ENCODE measurements at places on chromosomes 1 and 21.

DNA sequence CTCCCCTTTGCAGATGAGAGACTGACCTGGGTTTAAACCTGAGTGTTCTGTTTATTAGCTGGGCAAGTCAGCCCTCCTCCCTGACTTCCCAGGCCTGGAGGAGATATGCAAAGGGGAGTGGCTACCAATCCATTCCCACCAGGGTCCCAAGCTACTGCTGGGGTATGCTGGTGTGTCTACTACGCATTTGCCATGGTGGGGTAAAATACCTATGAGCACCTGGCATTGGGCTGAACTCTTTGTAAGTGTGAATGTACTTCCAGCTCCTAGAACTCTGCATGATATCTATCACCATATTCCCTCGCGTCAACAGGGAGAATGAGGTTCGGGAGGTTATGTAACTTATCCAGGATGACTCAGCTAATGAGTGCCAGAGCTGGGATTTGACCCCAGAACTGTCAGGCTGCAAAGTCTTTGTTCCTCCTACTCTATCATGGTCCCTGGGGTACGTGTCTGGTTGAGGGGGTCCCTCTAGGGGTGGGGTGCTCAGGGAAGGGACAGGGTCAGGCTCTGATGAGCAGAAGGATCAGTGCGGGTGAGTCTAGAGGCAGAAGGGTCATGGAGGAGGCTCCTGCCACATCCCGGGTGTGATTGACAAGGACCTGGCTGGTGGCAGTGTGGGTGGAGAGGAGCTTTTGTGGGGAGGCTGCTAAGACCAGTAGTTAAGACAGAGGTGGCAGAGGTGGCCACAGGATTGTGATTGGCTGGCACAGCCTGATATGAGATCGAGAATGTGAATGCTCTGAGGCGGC, 16.7 kb downstream of the AMPD2 start:
- no peak for DNase-seq

DNA sequence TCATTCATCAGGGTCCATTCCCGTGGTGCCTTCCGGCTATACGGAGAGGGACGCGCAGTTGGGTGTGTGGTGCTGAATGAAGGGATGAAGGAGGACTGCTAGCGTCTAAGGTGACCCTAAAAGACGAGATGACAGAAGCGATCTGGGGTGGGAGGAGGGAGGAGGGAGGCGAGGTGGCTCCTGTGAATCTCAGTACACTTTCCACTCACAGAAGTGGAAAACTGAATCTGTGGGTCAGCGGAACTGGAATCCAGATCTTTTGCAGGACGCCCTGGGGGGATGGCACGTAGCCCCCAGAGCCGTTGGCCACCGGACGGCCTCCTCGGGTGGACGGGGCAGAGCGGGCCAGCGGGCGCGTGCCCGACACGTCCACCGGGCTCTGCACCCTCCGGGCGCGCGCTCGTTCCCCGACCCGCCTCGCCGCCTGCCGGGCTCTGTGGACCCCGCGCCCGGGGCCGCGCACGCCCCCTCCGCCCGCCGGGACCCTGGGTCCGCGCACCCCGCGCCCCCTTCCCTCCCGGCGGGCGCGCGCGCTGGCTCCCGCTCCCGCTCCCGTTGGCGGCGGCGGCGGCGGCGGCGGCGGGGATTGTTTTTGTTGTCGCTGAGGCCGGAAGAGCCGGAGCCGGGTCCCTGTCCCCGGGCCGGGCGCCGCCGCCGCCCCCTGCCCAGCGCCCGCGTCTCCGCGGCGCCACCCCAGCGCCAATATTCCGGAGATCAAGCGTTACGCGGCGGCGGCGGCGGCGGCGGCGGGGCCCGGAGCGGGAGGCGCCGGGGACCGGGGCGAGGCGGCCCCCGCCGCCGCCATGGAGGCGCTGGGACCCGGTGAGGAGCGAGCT, at the start of gene AGO4:
TSS of gene AGO4 (plus strand) at position 403 of the 836 bp plus-strand sequence. CDS start at position 804, 401 bp downstream.
- DNase-seq: peak; percentile 66

DNA sequence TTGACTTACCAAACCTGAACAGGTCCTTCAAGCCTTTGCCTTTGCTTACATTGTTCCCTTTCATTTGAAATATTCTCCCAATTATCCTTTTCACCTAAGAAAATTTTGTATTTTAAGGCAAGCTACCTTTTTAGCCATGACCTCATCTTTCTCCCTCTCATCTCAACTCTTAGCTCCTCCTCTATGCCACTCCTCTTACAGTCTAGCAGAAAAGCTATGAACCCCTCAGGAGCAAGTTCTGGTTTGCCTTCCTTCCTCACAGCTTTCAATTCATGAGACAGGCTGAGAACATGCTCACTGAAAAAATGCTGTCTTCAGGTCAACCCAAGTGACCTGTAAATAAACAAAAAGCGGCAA, 8.3 kb upstream of the MUTYH start:
- DNase-seq: no peak

- DNase-seq: no peak
These were observed 418.8 kb downstream of the SIPA1L2 start for GRCh38 chr1:232211149-232211548.

- no peak for DNase-seq
These were observed 10.5 kb upstream of the RPTN start for GRCh38 chr1:152169366-152170025.

DNA sequence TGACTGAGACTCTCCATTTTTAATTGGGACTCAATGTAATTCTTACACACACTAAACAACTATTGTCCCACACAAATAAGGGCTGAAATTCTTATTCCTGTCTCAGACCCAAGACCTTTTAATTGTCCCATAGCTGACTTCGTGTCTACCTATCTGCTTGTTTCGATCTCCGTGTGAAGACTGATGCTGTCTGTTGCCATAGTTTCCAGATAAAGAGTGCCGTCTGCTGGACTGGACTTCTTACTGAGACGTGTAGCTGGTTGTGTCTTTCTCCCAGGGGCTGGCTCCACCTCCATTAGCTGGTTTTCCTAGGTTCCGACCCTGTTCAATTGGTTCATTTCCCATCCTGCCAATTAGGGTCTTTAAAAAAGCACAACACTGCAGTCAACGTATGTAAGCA, 235.3 kb upstream of the PLXNA2 start:
- no peak for DNase-seq

GRCh38 chr1:191155178-191155577, 677.5 kb upstream of the BRINP3 start:
- no peak for DNase-seq

DNA sequence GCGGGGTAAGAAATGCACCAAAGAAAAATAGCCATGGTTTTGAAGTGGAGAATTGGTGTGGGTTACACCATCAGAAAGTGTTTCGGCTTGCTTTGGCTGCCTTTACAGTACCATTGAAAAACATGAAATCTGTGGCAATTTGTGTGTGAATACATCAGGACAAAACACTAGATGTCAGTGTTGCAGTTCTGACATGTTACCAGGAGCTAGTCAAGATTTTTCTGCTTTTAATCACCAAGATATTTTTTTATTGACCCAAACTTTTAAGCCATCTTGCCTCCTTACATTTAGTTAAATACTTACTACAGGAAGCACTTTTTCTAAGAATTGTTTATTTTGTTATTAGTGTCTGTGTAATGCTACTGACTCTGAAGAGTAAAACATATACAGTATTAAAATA, 14.3 kb downstream of the RRP15 start:
- DNase-seq: no peak

DNA sequence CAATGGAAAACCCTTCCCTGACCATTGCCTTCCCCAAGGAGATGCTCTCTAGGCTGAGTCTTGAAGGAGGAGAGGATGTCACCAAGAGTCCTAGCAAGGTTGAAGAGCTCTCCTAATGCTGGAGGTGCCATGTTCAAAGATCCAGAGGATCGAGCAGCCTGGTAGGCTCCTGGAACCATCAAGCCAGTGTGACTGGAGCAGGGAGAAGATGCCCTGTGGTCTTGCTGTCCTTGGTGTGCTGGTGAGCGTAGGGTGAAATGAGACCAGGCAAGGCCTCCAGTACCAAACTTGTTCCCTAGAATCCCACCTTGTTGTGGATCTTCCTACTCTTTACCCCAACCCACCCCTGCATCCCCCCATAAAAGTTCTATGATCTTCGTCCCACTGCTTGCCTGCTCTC, 46.6 kb upstream of the GALNT2 start:
- no peak for DNase-seq

DNA sequence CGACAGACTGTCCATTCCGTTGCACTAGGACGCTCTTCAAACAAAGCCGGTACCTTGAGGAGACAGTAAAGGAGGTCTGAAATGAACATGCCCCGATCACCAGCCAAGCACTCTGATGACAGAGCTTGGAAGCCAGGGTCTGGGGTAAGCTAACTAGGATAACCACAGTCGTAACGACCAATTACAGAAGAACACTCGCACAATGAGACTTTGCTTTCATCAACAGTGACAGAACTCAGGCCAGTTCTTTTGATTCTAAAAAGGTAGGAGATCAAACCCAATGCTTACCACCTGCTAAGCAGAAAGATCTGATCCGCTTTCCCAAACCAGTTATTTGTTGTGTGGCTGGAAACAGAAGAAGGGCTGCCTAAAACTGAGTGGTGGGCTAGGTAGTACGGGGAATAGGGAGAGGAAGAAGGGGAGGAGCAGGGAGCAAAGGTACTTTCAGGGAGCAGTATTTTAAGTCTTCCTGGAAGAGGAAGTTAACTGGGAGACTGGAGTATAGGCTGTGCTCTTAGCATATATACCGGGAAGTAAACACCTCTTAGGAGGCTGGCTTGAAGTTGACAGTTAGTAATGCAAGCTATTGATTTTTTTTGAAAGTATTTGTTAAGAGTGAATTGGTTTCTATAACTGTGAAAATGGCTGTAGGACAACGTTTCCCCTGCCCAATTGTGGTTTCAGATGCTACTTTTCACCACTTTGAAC, 38.4 kb downstream of the UCK2 start:
- DNase-seq: no peak

DNA sequence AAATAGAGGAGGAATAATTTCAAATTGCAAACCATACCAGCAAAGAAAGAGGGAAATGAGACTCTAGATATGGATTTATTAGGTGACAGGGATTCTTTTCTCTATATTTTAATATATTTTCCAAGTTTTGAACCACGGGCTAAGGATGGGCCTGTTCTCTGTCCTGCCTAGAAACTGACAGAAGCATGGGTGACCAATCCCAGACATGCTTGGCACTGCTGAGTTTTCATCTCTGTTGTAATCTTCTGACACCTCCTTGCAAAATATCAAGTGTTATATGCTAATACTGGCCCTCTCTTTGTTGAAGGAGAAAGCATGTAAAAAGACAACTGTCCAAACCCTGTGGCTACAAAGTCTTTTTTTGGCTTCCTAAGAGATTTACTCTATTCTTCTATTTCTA, 774 bp upstream of the ANGPTL7 start:
- DNase-seq: no peak

- no peak for DNase-seq
These were observed 32.6 kb downstream of the PRDM15 start for GRCh38 chr21:41846536-41846935.

GRCh38 chr1:100277866-100278265, 11.8 kb downstream of the RTCA start:
- DNase-seq: no peak

- no peak for DNase-seq
These were observed 36.7 kb upstream of the SH3D21 start for GRCh38 chr1:36269408-36269838.

- no peak for DNase-seq
These were observed 31.4 kb upstream of the LYST start for GRCh38 chr1:235898126-235898525.

GRCh38 chr1:37481289-37482003, 7.1 kb downstream of the ZC3H12A start:
- no peak for DNase-seq

DNA sequence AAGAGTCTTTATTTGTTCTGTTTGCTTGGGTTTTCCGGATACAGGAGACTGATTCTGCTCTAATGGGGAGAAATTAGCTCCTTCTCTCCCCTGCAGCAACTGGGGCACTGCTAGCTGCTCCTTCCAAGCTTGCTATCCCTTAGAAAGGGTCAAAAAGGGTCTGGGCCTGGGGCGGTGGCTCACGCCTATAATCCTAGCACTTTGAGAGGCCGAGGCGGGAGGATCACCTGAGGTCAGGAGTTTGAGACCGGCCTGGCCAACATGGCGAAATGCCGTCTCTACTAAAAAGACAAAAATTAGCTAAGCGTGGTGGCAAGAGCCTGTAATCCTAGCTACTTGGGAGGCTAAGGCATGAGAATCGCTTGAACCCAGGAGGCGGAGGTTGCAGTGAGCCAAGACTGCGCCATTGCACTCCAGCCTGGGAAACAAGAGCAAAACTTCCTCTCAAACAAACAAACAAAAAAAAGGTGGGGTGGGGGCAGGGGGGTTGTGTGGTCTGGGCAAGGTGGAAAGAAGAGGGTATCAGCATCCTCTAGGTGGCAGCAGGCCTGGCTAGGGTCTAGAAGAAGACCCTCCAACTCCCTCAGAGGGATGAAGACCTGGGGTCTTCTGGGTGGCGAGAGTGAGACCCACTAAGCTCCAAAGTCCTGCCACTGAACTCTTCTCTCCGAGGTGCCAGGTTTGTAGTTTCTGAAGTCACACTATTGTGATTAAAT, 15.4 kb upstream of the TBX15 start:
- DNase-seq: no peak

DNA sequence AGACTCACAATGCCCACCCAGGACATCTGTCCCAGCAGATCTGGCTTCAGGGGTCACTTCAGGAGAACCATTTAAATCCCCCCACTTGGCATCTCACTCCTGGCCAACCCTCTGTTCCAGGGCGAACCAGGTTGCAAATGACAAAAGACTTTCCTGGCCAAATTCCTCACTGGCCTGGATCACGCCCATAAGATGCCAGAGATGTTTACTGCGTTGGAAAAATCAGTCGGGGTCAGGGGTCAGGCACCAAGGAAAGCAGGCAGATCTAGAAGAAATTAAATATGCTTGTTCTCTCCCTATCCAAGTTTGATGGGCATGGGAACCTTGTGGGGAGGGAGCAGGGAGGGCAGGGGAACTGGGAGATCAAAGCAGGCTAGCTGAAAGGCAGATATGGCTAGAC, 14.6 kb upstream of the AGTRAP start:
- no peak for DNase-seq

GRCh38 chr1:61253059-61253735, 170.8 kb downstream of the NFIA start:
- DNase-seq: no peak

Measured in GM13977 (cell line).